ENCODE measurements at places on chromosomes 11 and 22. TPM values are rescaled to one million over a fixed set of nuclear protein-coding genes. Genes with fewer than 3 reads are reported as not detected.
A peak's percentile ranks its signal among the peaks of the same experiment; 100 is the strongest.

DNA sequence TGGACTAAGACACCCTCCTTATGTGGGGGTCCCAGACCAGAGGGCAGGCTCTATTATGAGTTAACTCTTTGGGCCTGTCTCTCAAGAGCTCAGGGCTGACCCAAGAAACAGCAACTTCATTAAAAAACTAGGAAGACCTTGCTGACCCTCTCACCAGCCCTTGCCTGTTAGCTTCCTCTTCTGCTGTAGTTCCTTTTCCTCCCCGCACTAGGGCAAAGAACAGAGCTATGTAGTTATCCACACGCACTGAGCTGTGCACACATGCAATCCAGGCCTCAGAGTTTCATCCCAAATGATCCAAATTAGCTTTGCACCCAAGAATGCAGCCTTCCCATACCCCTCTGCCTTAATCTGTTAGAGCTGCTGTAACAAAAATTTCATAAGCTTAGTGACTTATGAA is 539.6 kb upstream of the CADM1 start:
- DNase-seq: no peak

GRCh38 chr11:35021589-35021988 is 105.2 kb downstream of the PDHX start:
- DNase-seq: no peak

DNA sequence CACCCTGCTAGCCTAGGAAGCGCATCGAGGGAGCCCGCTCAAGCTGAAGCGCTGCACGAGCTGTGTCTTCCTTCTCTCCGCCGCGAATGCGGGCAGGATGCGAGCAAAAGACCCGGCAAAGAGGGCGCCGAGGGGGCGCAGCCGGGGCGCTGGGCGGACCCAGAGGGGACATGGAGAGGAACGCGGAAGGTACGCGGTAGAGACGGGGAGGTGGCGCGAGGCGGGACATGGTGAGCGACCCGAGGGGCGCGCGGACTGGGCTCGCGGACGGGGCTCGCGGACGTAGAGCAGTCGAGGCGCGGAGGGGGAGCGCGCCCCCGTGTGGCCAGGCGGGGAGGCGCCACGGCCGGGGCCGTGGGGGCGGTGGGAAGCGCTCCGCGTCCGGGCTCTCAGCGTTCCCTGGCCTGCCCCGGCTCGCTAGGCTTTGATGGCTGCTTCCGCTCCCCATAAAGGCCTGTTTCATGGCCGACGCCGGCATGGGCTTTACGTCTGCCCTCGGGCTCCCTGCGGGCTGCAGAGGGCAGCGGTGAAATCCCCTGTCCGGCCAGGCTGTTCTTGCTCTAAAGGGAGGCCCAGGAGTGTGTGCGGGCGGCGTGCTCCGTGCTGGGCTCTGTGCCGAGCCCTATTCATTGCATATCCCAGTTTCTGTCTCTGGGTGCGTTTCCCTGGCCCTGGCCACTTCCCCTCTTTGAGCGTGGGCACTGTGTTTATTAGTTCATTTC is 31.2 kb upstream of the TRIM29 start:
- DNase-seq: peak; percentile 32

GRCh38 chr11:57474017-57474802 is 13.9 kb downstream of the RTN4RL2 start:
- DNase-seq: no peak

GRCh38 chr11:57406337-57406904 is 16.0 kb upstream of the PRG2 start:
- DNase-seq: no peak

DNA sequence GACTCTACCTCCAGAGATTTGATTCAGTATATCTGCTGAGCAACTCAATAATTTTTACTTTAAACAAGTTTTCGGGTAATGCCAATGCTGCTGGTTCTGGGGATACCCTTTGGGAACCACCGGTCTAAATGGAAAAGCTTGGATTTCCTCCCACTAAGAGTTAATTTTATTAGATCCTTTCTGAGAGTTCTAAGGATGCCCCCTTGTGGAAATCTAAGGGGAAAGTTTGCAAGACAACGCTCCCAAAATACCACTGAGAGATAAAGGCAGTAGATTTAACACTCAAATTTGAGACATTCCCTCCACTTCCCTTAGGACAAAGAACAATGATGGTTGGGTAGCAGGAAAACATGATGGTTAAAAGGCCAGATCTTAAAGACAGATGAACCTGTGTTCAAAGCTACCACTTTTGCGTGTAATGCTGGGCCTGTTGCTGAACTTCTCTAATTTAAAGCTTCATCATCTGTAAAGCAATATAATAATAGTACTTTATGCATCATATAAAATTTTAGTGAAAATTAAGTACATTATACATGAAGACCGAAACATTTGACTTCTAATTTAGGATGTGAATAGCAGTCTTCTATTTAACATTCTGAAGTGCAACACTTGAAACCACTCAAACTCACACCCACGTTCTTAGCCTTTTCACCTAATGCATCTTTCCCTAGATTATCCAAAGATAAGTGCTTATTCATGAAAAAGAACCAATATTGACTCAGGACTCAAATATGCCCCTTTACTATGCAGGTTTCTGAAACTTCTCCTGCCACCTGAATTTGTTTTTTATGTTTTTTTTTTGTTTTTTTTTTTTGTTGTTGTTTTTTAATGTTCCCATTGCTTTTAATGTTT is 110.1 kb upstream of the LUZP2 start:
- peak; percentile 67 for DNase-seq

- no peak for DNase-seq
These were observed 155.5 kb downstream of the SHANK2 start for GRCh38 chr11:71096751-71097388.

DNA sequence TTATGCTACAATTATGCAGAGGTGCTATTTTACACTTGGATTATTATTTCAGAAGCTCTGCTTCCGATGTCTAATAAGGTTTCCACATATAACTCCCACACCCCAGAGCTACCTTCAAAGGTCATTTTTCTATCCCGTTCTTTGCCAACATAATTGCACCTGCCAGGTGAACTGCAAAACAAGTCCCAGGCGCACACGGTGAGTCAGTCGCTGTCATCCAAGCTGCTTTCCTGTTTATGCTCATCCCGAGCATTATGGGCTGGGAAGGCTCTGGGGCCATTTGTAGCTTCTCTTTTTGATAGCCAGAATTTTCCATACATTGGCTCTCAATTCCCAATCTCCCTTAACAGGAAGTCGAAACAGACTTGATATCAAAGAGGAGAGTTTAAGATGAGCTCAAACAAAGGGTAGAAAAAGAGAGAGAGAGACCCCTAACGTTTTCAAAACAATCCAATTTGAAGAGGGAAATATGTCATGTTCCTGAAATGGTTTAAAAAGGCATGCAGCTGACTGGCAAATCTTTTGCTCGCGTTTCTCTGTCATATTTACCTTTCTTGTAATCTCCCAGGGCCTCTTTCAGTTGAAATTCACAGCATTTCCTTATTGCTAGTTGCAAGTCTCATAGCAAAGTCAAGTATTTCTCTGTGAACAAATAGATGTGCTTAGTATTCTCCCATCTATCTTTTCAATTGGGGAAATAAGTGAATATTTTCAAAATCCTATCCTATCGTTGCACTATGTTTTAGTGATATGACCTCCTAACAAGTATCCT is 815.9 kb downstream of the KCNA4 start:
- no peak for DNase-seq

HIC2 gene
- total RNA-seq: 3.6 TPM

EHF gene
- 7.5 TPM for total RNA-seq

- no peak for DNase-seq
These were observed 61.1 kb downstream of the ARHGAP42 start for GRCh38 chr11:100748153-100748552.

DNA sequence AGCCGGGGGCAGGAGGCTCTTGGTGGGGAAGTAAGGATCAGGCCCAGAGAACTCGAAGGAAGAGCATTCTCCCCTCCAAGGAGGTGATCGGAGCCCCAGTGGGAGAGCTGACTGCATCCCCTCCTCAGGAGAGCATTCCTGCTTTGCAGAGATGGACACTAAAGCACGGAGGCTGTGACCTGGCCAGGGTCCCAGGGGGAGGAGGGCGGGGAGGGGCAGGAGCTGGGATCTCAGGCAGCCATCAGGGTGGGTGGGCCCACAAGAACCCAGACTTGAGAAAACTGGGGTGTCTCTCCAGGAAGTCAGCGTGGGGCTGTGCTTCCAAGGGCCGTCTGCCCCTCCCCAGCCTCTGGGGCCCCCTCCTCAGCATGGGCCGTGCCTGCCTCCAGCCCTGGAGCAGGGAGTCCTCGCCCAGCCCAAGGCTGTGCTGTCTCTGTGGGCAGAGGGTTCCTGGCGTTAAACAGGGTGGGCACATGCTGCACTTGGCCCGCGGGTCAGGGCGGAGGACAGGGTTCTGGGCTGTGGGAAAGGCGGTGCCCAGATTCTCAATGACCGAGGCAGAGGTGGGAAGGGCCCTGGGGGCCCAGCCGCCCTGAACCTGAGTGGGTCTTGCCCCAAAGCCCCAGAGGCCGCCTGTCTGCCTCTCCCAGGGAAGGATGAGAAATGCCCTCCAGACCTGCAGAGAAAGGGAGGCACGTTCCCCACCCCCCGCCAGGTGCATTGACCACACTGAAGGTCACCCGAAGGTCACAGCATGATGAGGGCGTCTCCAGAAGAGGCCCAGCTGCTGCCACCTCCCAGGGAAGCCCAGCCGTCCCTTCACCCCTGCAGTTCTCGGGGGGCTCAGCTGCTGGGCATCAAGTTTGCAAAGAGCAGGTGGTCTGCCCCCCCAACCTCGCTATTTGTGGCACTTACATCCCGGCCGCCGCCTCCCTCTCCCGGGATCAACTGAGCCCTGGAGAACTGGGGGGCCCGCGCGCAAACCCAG is 643 bp downstream of the CEND1 start:
- no peak for DNase-seq

POU2F3 gene
- not detected for total RNA-seq

GRCh38 chr11:59899532-59899931 is 20.9 kb downstream of the OOSP3 start:
- DNase-seq: no peak

PIWIL4 gene
- 7.8 TPM for total RNA-seq

DNA sequence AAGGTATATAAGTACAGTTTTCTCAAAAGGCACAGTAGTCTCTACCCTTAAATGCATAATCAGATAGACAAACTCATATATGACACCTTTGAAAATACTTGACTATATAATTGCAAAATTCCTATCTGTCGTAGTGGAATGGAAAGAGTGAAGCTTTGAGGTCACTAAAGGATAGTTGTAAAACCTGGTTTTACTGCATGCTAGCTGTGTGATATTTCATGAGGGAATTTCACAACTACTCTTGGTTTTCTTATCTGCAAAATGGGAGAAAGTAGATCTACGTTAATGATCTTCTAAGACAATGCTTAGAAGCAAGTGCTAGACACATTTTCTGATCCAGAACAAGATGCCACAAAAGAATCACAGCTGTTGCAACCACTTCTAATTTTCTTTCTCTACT is 332.2 kb downstream of the AASDHPPT start:
- no peak for DNase-seq

GAL3ST3 gene
- total RNA-seq: 5.8 TPM

SCN2B gene
- total RNA-seq: 24.6 TPM

- DNase-seq: no peak
These were observed 4.6 kb downstream of the MN1 start for GRCh38 chr22:27796829-27797519.

GTSE1 gene
- total RNA-seq: 6.8 TPM

- DNase-seq: peak; percentile 31
These were observed 579.3 kb downstream of the BUD13 start for GRCh38 chr11:116193321-116194131.

DNA sequence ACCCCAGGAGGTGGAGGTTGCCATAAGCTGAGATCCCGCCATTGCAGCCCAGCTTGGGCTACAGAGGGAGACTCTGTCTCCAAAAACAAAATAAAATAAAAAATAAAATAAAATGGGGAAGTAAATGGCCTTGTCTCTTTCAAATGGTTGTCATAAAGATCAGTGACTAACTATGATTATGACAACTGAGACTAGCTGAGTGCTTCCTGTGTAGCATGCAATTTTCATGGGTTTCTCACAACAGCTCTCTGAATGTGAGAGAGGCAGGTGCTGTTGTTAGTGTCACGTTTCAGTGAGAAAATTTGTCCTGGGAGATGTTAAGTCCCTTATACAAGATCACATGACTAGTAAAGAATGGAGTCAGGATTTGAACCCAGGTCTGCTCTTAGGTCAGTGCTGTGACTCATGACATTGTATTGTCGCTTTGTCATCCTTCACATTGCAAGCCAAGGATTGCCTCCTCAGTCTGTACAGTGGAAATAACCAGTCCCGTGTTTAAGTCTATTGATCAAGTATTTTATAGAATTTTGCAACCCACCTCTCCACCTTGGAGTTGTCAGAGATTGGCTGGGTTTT is 163.3 kb upstream of the CCDC90B start:
- no peak for DNase-seq

ACTN3 gene
- total RNA-seq: 0.33 TPM

SCO2 gene
- 1.9 TPM for total RNA-seq

- DNase-seq: no peak
These were observed 1.3 kb downstream of the TIGD3 start for GRCh38 chr11:65355776-65356393.

- no peak for DNase-seq
These were observed 171.4 kb upstream of the CTSC start for GRCh38 chr11:88508759-88509581.

DNA sequence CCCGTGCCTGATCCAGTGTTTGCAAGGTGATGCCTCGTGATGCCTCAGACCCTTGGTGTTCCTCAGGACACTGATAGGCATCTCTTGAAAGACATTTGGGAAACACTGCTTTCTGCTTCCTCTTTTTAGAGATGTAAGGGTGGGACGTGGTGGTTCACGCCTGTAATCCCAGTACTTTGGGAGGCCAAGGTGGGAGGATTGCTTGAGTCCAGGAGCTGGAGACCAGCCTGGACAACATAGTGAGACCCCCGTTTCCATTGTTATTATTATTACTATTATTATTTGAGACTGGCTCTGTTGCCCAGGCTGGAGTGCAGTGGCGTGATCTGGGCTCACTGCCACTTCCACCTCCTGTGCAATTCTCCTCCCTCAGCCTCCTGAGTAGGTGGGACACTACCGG is 6.5 kb upstream of the SOX10 start:
- no peak for DNase-seq

DNA sequence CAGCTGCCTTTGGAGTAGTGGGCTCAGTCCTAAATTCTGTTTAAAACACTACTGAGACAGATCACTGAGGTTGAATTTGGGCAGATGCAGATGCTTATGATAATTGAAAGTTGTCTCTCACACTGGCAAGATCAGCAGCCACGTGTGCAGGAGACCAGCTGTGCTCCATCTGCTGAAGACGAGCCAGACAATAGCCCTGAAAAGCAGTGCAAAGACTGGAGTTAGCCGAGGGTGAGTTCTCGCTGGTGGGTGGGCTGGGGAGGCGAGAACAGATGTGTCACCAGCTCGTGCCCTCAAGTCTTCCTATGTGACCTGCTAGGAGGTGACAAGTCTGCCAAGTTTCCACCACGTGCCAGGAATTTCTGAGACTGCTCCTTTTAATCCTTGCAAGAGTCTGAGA is 661.3 kb upstream of the B3GAT1 start:
- DNase-seq: no peak
